Hematopoietic multipotent progenitor cell treated with erythropoietin and hydrocortisone succinate and interleukin-3 and kit ligand, for 15 days (in vitro differentiated cells): ENCODE measurements at places on chromosomes 3 and 15.
A peak's percentile ranks its signal among the peaks of the same experiment; 100 is the strongest.

GRCh38 chr3:45055032-45055410 lies 28.9 kb downstream of the CLEC3B start:
- DNase-seq: no peak

DNA sequence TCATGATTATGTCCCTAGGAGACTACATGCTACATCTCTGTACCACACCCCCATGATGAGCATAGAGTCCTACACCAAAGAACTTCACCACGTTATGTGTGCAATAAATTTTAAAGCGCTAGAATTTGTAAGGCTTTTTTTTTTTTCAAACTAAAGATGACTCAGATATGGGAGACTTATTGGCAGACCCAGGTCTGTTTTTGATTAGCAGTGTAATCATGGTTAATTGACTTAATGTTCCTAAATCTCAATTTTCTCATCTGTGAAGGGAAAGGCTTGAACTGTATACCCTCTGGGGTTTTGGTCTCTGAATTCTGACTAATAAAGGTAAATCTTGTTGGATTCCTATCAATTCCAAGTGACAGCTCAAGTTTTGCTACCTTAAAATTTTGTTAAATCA lies 26.4 kb downstream of the ABI3BP start:
- DNase-seq: no peak

- DNase-seq: no peak
These were observed 23.1 kb downstream of the DCLK3 start for GRCh38 chr3:36741285-36741684.

- no peak for DNase-seq
These were observed 873.0 kb upstream of the NR2F2 start for GRCh38 chr15:95457520-95457919.

GRCh38 chr3:152444029-152444641 lies 175.4 kb downstream of the MBNL1 start:
- DNase-seq: peak; percentile 73

DNA sequence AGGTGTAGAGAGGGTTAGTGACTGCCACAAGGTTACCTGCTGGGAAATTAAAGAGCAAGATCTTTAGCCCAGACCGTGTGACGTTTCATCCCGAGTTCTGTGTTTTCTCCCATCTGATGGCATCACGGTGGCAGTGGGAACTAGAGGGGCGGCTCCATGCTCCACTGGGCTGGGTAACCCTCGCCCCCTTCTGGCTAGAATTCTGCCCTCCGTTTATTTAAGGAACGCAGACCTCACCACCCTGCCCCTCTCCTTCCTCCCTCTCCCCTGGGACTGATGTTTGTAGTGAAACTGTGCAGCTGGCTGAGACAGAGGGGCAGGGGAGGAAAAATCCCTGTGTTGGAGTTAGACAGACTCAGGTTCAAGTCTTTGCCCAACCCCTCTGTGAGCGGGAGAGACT lies 65.6 kb downstream of the ITGA11 start:
- DNase-seq: no peak

DNA sequence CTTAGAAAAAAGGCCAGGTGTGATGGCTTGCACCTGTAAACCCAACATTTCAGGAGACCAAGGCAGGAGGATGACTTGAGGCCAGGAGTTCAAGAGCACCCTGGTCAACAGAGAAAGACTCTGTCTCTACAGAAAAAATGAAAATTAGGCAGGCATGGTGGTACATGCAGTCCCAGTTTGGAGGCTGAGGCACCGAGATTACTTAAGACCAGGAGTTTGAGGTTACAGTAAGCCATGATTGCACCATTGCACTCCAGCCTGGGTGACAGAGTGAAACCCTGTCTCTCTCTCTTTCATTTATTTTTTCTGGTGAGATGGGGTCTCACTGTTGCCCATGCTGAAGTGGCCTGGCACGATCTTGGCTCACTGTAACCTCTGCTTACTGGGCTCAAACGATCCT lies 24.7 kb downstream of the IP6K1 start:
- DNase-seq: no peak

DNA sequence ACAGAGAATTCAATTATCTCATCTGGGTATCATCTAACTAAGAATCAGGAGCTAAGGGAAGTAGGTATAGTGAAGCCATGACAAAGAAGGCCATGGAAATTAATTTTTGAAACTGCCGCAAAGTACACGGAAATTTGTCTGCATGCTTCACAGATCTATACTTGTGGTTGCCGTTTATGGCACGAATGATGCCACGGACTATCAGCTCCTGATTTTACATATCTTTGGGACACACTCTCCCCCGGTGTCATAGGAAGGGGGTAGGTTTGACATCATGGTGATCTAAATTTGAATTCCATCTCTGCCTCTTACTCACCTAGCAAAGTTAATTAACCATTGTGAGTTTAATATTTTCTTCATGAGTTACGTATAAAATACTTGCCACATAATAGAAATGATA lies 14.0 kb downstream of the ARPP21 start:
- no peak for DNase-seq

DNA sequence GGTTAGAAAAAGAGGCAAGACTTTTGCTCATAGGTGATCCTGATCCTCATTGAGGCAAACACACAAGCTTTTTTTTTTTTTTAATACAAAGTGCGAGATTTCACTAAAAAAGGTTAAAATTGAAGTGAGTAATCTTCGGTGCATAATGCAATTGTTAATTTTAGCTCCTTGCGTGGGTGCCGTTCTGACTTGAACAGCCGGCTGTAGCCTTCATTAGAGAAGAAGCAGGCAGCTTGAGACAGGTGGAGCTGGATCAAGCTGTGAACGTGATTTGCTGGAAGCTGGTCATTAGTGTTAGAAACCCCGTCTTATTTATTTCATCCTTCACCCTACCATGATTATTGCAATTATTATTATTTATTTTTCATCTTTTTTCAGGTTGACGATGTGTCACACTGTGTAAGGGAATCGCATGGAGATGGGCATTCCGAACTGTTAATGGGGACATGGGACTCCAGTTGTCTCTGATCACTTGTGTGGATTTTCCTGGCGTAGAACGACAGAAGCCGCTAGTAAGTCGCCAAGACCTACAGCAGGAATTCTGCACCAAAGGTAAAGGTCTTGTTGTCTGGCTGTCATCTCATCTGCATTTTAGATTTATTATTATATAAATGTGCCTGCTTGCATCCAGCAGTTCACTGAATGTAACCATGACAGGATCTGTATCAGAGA lies 40.2 kb downstream of the ARPP21 start:
- DNase-seq: no peak

- DNase-seq: no peak
These were observed 81.1 kb upstream of the SLC6A1 start for GRCh38 chr3:10911350-10912002.

GRCh38 chr3:115239717-115240116 lies 92.6 kb upstream of the ZBTB20 start:
- DNase-seq: no peak

GRCh38 chr3:13556207-13556606 lies 7.3 kb downstream of the FBLN2 start:
- DNase-seq: no peak

DNA sequence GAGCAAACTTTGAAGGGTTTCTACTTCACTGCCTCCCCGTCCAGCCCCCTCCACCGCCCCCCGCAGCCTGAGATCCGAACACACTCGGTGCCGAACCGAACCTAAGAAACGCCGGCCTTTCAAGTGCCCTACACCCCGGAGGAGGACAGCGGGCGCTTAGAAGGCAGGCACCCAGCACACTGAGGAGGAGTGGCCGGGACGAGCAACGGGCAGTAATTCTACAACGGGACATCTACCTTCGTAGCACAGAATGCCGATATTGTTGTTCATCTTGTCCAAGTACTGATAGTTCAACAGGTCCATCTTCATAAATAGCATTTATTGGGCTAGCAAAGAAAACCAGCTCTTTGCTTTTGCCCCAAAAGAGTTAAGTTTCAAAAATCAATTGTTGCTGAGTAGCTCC lies 513 bp downstream of the VGLL4 start:
- peak; percentile 49 for DNase-seq

DNA sequence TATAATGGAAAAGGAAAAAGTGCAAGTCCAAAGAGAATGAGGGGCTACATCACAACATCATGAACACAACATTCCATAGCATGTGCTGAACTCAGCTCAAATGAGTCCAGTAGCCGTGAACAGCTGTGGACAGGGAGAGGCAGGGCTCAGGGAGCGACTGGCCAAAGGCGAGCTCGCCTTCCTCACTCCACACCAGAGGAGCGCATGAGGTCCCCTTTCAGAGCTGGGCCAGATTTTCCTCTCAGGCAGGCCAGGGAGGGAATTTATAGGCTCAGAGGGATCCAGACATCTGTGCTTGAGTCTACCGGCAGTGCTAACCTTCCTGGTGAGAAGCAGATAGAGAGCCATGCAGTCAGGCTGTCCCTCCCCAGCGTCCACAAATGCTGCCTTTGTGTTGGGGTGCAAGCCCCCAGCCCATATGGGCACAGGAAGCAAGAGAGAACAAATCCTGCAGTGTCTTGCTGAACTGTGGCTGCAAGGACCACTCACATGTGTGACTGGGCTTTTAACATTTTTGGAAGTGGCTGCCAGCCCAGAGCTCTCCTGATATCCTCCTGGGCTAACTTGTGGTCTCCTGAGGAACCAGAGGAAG lies 32.5 kb downstream of the ARHGEF3 start:
- no peak for DNase-seq

GRCh38 chr15:42373274-42373673 lies 14.0 kb downstream of the CAPN3 start:
- no peak for DNase-seq

GRCh38 chr3:117656391-117656790 lies 946.8 kb downstream of the TUSC7 start:
- DNase-seq: no peak

DNA sequence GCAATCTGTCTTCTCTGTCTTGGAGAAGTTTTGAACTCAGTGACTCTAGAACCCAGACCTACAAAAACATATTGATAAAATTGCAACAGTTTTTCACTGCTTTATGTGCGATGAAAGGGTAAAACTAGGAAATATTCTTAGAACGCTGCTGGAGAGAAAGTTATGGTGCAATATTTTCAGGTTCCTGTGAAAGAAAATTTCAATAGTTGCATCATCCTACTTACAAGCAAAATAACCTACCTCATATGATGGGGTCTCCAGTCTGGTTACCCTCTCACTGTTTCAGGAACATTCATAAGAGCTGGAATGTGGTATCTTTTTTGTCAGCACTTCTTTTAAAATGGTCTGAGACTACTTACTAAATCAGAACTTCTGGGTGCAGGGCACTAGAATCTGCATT lies 27.1 kb downstream of the GATM start:
- DNase-seq: no peak

DNA sequence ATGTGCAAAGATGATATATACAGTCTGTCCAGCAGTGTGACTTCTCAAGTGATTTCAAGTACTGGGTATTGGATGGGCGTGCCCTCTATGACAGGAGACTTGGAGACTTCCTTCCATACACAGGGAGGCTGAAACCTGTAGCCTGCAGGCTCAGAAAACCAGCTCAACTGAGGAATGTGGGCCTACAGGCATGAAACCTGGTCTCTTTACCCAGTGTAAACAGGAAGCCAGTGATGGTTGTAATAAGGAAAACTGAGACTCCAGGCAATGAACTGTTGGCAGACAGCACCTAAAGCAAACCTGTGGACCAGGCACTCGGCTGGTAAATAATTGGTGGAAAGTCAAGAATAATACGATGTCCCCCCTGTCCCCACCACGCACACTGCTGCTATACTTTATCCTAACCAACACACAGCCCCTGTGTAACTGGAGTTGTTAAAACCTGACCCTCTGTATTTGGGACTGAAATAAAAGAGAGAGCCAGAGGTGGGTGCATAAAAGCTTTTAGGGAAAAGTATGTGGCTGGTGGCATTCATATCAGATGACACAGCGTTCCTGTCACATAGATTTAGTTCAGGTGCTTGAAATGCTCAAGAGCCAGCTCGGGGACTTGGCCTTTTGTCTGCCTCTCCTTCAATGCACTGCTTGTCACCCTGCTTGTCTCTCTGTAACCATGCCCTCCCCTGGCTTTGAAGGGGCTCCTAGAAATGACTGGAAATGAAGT lies 144.7 kb downstream of the TPRG1 start:
- DNase-seq: no peak

DNA sequence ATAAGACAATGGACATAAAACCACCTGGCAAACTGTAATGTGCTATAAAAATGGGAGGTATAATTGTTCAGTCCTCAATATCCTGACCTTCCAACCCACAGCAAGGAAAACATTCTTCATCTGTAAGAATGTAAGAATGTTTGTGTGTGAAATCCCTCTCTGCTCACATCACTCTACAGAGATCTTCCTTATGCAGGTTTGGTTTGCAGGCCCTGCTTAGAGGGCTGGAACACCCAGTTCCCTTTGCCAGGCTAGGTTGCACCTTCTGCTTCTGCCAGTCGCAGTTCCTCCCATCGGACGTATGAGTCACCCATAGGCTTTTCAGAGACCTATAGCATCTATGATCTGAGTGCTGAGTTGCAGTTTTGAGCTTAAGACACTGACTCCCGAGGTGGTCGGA lies 24.1 kb upstream of the MINAR1 start:
- DNase-seq: no peak

DNA sequence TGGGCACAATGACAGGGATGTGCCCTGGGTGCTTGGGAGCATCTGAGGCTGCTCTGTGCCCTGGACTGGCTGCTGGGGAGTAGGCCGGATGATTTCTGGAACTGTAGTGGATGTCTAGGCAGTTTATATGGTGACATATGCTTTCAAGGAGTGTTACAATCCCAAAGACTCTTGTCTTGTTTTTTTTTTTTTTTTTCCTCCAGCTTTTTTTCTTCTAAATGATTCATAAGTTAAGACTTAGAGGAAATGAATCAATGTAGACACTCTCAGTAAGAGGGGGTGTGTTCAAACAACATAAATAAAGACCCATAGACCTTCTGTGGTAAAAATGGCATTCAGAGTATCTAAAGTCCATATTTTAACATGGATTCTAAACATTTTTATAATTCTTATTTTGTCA lies 706.1 kb upstream of the GOLIM4 start:
- no peak for DNase-seq

GRCh38 chr15:101038327-101039003 lies 119.3 kb downstream of the LRRK1 start:
- no peak for DNase-seq

DNA sequence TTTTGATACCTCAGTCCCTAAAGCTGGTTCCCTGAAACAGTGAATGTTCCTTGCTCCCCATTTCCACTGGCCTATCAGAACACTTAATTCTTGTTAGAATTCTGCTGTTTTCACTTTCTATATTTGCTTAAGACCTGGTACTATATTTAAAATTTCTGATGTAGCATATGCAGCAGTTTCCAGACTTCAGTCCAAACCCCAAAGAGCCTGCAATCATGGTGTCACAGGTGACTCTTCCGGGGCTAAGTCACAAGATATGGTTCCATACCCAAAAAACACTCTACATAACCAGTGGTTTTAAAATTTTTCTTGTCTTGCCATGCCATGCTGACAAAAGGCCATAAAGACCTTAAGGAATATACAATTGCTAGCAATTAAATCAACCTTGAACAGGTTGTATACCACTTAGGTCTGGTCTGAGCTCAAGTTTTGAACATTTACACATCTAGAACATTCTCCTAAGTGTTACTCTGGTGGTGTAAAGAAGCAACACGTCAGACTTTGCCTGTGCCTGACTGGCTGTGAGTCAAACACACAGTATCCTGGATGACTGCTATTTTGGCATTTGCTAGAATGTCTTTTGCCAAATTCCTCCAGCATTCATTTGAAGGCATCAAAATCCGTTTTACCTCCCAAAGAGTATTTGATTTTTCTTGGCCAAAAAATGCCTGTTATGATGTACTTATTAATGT lies 160.0 kb downstream of the FRMD5 start:
- no peak for DNase-seq

- DNase-seq: no peak
These were observed 76.3 kb upstream of the UMPS start for GRCh38 chr3:124653797-124654469.
